ENCODE measurements at places on chromosomes 4 and X.

DNA sequence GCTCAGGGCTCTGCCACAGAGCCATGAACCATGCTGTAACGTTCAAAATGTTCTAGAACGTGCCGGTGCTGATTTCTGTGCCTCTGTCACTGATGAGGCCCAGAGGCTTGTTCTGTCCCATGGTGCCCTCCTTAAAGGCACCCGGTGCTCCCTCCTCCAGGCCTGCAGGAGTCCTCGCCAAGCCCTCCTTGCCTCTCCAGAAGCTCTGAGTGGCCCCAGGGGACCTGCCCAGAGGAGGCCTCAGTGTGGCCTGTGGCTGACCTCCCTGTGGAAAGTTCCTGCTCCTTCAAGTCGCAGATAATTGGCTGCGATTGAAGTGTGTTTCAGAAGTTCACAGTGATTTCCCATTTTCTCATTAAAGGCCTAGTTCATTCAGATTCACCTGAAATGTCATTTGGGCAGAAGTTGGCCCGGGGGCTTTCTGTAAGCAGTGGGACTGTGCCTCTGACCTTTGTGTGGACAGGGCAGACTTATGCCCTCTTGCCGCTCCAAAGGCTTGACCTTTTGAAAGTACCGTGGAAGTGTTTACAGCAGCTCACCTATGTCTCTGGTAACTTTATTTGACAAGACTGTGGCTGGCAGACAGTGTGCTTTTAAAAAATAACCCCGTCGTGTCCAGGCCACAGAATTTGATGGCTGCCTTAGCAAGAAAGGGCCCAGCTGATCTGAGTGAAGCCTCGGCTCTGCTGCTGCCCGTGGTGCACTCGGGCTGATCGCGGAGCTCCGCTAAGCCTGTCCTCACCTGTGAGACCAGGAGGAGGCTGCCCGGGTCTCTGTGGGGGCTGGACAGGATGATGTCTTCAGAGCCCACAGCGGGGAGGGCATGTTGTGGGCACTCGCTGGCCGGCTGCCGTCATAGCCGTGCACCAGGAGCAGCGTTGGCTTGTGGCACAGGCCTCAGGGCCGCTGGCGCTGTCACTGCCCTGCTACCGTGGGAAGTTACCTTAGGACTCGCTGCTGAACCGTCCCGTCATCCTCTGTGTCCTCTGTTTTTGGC lies 25.3 kb downstream of the TRMT44 start:
- DNase-seq: no peak

DNA sequence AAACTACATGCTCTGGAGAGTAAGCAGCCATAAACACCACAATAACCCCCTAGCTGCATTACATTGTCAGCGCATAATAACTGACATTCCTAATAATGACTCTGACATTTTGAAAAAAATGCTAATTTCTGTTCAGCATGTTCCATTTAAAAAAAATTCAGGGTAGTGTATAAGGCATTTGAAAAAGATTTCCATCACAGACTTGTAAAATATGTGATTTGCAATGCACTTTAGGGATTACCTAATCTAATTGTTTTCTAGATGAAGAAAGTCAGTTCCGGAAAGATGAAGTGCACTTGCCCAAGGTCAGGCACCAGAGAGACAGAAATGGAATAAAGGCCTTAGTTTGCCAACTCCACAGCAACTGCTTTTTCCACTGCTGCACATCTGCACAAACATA lies 55.3 kb downstream of the FANCB start:
- DNase-seq: no peak

DNA sequence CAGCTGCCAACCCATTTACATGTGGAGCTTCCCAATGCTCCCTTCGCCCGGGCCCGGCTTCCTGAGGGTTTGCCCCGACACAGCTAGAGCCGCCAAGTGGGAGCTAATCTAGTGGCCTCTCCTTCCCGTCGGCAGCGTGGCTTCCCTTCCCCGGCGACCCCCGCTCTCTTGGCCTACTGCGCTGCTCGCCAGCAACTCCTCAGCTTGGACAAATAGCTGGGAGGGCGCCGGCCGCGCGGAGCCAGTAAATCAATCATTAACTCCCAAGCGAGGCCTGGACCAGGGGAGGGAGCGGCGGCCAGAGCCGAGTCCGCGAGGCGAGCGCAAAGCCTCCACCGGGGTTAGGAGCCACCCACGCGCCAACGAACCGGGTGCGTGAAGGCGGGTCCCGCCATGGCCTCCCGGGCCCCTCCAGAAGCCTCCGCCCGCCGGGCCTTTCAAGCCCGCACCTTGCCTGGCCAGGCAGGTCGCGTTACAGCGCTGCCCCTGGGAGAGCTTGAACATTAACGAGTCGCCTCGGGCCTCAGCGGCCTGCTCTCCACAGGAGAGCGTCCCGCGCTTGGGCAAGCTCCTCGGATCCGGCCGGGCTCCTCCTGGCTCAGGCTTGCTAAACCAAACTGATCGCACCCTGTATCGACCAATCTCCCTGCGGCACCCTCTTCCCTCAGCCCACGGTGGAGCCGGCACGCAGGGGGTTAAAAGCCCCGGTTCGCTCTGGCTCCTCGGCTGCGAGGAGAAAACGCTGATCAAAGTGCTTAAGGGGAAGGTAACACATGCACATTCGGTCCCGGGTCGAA lies 10.6 kb upstream of the BCOR start:
- DNase-seq: no peak

DNA sequence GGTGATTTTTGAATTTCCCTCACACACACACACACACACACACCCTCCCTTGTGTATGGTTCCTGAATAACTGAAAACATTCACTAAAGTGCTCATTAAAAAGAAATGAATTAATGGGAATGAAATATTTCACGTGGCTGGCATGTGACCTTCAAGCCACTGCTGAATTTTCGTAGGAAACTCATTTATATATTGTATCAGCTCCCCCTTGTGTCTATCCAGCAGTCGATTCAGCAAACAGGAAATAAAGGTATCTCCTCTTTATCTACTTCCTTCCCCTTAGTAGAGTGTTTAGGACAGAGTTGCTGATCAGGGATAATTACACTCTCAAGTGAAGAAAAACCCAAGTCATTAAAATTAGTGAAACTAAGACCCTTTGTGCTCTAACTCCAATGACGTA lies 912.6 kb upstream of the LCORL start:
- no peak for DNase-seq

DNA sequence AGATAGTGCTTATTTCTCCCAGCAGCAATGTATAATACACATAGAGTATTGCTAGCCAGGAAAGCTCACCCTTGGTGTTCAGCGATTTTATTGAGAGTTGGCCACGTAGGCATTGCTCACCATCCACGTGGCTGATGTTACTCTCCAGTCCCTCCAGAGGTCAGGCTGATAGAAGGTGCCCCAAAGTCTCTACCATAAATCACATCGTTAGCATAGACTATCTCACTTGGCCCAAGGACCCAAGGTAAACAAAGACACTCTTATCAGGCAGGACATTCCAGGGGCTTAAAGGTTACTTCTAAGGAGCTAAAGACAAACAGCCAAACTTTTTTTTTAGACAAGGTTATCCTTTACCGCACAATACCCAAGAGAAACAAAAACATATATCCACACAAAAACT lies 30.3 kb upstream of the RGN start:
- DNase-seq: no peak

DNA sequence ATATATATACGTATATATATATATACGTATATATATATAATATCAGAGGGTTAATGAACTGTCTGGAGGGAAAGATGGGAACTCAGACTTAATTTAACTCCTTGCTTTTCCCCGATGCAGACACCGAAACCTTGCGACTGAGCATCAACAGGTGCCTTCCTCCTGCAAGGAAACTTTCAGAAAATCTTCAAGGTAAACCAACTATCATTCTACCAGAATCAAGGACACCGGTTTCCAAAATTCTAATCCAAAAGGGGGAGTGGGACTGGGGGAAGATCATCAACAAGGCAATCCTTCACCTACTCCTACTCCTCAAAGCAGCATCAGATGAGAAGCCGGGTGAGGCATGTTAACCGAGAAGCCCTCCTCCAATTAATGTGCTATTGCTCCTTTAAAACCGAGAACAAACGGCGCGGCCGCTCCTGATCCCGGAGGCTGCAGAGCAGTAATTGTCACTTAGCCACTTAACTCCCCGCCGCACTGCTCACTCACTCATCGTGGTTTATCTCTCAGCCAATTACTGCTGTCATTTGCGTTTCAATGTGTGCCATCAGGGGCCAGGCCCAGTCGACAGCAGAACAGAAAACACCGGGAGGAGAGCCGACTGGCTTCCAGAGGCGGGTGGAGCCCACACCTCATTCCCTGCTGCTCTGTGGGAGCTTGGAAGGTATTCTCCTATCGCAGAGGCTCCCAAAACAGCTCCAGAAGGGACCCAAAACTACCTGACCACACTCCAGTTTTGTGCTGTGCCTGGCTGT lies 61.7 kb downstream of the MAML3 start:
- DNase-seq: peak; percentile 84

DNA sequence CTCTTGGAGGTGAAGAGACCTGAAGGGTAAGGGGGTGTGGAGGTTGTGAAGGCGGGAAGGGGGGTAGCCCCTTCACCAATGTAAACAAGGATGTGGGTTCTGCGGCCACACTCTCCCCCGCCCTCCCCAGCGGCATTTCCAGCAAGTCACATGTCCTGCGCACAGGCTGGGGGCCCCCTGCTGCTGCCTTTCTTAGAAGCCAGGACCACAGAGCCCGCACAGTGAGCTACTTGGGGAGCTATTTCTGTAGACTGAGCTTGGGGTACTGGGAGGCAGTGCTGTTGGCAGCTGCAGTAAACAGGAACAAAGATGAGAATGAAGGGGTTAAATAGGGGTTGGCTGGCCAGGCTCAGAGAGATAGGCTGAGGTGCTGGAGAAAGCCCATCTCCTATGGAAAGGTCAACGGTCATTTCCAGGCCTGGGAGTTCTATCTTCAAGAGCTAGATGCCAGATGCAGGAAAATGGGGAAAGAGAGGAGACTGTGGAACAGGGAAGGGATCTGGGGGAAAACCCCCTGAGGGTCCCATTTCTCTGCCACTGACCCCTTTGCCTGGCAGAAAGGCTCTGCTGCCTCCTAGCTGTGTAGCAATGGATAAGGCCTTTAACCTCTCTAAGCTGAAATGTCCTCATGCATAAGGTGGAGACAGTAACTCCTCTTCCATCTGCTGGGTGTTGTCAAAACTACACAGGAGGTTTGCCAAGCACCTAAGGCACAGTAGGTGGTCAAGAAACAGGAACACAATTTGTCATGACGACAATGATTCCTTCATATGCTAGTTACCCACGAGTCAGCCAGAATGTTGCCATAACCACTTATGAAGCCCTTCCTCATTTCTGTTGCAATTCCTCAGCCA lies 18.5 kb upstream of the PIM2 start:
- no peak for DNase-seq

DNA sequence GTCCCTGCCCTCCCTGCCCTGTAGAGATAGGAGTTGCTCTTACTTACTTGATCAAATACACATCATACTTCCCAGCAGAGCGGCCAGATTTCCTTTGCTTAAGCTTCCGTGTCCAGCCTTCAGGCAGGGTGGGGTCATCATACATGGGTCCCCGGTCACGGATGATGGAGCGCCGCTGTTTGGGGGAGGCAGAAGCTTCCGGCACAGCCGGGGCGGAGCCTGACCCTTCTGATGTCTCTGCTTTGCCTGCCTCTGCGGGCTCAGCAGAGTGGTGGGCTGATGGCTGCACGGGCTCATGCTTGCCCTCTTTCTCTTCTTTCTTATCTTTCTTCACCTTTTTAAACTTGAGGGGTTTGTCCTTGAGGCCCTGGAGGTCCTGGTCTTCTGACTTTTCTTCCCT lies 12.5 kb upstream of the IRAK1 start:
- DNase-seq: no peak

GRCh38 chr4:123427951-123428350 lies 31.4 kb downstream of the SPRY1 start:
- DNase-seq: no peak

GRCh38 chrX:155662282-155662681 lies 49.5 kb upstream of the TMLHE start:
- DNase-seq: no peak

- DNase-seq: no peak
Measured at GRCh38 chr4:151624626-151625565, 135.9 kb downstream of the GATB start.

GRCh38 chr4:89599026-89599425 lies 237.9 kb downstream of the SNCA start:
- DNase-seq: no peak

GRCh38 chr4:2186133-2186864 lies 55.6 kb downstream of the HAUS3 start:
- DNase-seq: no peak

DNA sequence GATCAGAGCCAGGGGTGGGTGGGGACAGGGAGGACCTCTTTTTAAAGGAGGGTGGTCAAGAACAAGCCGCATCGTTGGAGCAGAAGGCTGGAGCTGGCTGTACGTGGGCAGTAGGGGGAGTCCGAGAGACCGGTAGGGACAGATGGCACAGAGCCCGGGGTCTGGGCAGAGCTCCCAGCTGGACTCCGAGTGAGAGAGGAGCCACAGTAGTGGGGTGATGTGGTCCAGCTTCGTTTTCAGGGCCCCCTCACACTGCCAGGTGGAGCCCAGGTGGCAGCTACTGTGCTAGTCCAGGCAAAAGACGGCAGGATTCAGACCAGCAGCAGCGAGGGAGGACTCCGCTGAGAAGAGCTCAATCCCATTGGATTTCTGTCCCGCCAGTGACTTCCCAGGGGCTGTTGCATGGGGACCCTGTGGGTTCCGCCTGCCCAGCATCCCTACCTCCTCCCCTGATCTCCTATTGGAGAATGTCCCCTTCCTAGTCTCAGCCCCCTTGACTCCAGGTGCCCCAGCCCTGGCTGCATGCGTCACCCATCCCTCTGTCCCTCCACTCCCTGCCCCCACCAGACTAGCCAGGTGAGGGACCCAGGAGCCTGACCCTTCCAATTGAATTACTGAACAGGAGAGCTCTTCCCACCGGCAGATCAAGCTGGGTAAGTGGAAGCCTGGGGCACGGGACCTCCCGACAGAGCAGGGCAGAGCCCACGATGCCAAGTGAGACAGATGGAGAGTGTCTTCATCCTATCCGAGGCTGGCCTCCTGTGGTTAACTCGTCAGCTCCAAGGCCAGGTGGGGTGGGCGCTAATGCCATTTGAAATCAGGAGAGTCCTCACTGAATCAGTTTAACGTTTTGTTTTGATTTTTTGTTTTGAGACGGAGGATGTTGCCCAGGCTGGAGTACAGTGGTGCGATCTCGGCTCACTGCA lies 2.9 kb downstream of the ARHGAP4 start:
- DNase-seq: no peak

GRCh38 chr4:37802068-37802666 lies 24.3 kb upstream of the PGM2 start:
- peak; percentile 41 for DNase-seq

DNA sequence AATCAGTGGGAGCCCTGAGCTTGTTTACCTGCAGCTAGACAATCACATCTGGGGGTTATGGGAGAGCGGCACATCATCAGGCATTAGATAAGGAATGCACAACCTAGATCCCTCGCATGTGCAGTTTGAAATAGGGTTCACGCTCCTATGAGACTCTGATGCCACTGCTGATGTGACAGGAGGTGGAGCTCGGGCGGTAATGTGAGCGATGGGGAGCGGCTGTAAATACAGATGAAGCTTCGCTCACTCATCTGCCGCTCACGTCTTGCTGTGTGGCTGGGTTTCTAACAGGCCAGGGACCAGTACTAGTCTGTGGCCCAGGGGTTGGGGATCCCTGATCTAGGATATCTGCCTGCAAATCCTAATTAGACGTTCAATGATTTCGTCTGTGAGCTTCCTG lies 90.3 kb downstream of the CRMP1 start:
- no peak for DNase-seq

GRCh38 chrX:109997786-109998452 lies 5.0 kb upstream of the TMEM164 start:
- DNase-seq: no peak

- DNase-seq: no peak
Measured at GRCh38 chr4:21012851-21013331, 312.6 kb downstream of the PACRGL start.

GRCh38 chr4:107098401-107098800 lies 62.3 kb upstream of the DKK2 start:
- no peak for DNase-seq

GRCh38 chr4:72205831-72206230 lies 174.0 kb downstream of the NPFFR2 start:
- DNase-seq: no peak

Measured in NCI-H510A (cell line).